ENCODE measurements at places on chromosomes 2 and 18.

DNA sequence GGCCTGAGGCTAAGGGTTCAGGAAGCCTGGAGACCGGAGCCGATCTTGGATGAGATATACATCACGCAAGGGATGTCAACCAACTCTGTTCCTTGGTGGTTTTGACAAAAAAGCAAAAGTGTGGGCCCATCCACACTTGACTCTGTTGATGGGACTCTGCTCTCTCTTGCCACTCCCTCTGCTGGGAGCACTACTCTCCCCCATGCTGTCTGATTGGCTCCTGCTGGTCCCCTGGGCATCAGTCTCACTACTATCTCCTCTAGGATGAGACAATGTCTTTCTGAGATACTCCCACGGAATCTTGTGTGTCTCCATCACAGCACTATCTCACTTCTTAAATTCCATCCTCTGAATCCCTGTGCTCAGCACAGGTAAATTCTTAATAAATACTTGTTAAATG lies 56.8 kb upstream of the DNMT3A start:
- DNase-seq: no peak

DNA sequence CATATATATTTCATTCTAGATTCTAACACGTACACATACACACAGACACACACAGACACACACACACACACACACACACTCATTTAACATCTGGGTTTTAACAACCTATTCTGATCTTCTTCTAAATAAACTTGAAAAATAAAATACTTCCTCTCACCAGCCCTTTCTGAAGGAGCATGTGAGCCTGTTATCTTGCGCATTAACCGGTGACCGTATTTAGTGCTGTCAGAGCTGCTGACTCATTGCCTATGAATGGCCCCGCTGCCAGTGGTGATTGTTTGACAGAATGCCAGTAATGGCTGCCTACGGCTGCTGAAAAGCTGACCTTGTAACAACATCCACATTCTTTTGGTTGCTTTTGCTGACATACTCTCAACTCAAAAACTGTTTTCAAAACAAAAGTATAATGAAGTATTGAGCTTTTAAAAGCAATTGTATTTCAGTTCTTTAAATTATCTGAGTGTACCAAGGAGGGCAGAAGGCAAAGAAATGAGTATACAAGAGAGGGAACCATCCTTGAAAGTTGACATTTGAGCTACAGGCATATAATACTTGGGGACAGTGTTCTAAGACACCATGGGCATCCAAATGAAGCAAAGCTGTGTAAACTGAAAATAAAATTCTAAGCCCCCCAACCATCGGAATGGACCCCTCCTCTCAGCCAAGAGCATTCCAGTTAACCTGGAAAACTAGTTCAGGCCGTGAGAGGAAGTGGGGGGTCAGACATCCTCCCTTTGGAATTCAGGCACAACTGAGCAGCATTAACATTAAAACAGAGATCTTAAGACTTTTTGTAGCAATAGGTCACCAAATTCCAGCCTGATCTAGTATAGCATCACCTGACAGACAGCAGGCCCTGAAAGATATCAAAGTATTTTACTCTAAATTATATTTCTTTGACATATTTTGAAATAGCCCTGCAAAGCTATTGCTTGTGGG lies 50.2 kb upstream of the DTNA start:
- peak; percentile 92 for DNase-seq

DNA sequence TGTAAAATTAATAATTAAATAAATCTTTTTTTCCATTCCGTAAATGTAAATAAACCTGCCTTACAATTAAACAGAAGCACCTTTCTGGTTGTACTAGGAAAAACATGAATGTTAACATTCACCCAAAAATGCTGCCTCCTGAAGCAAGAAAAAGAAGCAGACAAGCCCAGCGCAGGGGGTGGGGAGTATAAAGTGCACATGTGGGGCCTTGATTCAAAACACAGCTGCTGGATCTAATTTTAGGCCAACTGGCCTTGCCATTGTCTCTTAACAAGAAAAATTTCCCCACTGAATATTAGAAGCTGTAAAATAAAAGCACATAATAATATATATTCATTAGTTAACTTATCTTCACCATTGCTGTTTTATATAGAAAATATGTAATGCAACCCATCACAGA lies 28.3 kb downstream of the TCF4 start:
- DNase-seq: no peak

DNA sequence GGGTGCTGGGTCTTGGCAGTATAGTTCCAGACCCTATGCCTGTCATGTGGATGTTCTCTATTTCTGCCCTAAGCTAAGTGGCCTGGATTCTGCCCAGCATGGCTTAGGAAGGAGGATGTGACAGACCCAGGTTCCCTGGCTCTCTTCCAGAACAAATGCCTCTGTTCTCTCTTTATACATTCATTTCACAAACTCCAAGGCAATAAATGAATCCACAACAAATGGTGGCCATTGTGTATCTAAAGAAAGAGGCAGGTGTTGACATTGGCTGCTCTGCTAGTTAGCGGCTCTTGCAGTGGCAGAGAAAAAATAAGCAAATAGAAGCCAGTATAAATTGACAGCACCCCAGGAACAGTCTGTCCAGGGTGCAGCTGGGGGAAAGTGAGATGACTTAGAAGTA lies 298.6 kb downstream of the SUCLG1 start:
- DNase-seq: no peak

- no peak for DNase-seq
Measured at GRCh38 chr18:3456686-3457069, 6.7 kb downstream of the TGIF1 start.

DNA sequence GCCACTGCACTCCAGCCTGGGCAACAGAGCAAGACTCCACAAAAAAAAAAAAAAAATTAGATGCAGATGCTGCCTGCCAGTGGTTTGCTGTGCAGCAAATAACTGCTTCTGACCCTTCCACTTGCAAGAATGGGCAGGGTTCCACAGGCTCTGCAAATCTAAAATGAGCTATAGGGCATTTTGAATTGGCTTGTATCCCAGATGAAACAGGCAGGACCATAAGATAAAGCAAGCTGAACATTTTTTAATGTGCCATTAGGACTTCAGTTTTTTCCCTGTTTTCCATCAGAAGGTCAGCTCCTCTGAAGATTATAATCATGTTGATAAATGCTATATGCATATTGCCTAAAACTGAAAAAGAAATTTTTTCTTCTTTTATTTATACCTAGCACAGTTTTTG lies 15.7 kb upstream of the FZD7 start:
- peak; percentile 35 for DNase-seq

GRCh38 chr18:2411381-2411960 lies 159.8 kb downstream of the METTL4 start:
- no peak for DNase-seq

- DNase-seq: peak; percentile 87
Measured at GRCh38 chr2:96267159-96267971, 1.3 kb downstream of the CIAO1 start.

DNA sequence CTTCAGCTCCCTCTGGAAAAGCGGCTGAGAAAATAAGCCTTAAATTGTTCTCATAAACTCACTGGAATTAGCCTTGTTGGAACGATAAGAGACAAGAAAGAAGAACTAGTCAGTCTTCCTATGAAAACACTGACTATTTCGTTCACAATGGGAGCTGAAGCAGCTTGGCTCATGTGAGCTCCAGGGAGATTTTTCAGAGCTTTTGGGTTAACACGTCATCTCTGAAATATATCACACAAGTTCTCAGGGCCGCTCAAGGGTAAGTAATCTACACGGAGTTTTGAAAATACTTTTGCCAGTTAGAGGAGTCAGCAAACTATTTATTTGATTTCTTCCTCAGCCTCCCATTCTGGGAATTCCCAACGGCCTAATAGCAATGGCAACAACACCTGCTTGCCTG lies 316.2 kb upstream of the MGAT5 start:
- DNase-seq: no peak

GRCh38 chr2:31735716-31736115 lies 155.0 kb upstream of the SRD5A2 start:
- DNase-seq: no peak

- peak; percentile 85 for DNase-seq
Measured at GRCh38 chr2:15943378-15944280, 3.3 kb downstream of the MYCN start.

- no peak for DNase-seq
Measured at GRCh38 chr18:54162431-54162830, 62.0 kb downstream of the MBD2 start.
